ENCODE measurements at places on chromosomes 2 and 18.
A peak's percentile ranks its signal among the peaks of the same experiment; 100 is the strongest.

DNA sequence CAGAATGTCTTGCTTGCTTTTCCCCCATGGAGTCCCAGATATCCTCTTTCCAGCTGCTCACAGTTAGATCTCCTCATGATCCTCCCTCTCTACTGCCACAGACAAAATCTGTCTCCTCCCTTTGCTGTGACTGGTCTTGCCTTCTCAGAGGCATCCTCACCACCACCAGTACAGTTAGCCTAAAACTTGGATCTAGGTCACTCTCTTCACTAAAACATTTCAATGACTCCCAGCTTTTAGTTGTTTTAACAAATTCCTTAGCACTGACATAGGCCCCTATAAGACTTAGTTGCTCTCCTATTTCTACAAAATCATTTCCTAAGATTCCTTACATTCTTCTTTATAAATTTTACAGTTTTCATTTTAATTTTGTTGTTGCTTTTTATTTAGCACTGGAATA is 734.2 kb upstream of the CHAC2 start:
- no peak for DNase-seq

DNA sequence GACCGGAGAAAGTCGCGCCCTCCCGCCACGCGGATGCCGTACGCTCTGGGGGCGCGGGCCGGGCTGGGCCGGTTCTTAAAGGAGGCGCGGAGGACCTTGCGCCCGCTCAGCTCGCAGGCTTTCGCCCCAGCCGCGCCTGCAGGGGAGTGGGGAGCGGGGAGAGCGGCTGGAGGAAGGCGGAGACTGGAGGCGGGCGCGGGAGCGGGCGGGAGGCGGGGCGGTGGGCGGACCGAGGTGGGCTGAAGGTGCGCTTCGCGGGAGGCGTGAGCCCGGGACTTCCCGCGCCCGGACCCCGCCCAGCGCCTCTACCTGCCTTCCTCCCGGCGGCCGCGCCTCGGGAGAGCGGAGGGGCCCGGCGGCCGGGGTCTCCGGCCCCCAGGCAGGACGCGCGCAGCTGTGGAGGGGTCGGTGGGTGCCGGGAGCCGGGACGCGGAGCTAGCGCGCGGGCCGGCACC is at the start of gene ADRA2B:
Gene ADRA2B, minus strand, starts transcription at position 148 of the 455 bp plus-strand sequence. CDS start 422 bp downstream, outside the sequence.
- DNase-seq, result peak; percentile 88

DNA sequence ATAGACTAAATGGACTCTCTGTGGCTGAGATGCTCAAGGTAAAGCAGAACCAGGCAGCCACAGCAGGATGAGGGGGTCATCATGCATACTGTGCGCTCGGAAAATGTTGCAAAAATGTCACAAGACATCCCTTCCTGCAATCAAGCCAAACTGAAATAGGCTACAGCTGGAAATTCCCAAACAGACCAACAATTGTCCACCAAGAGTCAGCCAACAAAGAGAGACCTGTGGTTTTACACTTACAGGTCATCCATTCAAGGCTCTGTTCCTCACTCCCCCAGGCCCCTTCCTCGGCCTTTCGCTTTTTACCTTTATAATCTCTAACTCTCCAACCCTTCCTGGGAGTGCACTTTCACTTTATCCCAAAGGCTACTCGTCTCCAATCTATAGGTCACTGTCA is 1066.9 kb downstream of the TSN start:
- DNase-seq, result no peak

- DNase-seq, result no peak
Measured at GRCh38 chr2:147649998-147650397, 194.8 kb upstream of the ACVR2A start.

- DNase-seq, result no peak
Measured at GRCh38 chr2:41234093-41234492, 782.2 kb upstream of the SLC8A1 start.

DNA sequence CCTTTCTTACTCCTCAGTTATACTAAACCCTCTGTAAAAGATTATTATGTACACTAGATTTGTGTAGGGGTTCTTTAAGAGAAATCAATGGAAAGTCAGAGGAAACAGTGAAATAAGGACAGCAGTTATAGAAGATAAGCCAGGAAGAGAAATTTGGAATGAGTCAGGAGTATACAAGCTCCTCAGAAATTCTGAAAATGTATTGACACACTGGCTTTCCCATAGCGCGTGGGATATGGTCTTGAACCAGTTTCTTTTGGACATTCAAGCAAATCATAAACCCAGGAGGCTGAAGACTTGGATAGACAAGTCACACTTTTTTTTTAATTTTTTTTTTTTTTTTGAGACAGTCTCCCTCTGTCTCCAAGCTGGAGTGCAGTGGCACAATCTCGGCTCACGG is 316.1 kb upstream of the MMADHC start:
- DNase-seq, result no peak

DNA sequence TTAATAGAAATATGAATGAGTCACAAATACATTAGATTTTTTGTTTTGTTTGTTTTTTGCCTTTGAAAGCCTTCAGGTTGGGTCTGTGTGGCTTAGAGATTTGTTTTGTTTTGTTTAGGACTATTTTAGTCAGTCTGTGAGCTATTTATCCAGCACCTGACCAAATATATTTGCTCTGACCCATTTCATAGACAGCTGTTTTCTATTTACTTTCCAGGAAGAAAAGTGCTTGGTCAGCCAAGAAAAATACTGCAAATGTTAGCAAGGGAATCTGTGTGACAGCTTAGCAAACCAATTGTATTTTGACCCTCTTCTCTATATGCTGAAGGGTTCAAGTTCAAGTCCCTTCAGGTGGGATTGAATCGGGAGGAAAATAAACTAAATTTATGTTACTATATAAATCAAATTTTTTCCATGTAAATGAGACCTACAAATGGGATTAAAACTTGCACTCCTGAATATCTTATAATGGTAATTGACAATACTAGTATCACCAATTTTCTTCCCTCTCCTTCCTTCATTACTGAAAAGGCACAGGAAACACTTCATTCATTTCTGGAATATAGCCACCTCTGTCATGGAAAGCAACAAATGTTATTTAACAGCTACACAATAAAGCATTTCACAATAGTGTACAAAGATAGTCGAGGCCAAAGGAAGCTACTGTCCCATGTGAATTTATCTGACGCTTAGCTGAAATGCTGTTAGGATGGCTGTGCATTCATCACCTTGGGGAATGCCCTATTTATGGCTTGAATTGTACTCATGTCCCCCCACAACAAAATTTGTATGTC is 23.1 kb upstream of the KLF7 start:
- DNase-seq, result no peak

DNA sequence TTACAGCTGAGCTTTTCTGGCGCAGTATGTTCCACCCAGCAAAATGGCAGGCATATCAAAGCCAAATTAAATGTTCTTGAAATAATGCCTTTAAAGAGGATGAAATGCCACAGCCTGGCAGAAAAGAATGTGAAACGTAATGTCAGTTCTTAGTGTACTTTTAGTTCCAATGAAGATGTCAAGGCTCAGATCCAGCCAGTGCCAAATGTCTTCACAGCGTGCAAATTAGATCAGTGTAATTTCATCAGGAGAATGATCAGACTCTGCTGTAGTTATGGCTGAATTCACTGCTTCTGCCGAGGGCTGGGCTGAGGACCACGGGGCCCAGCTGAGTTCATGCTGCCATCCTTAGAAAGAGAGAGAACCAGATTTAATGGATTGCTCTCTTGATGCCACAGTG is 78.7 kb upstream of the ITGA4 start:
- no peak for DNase-seq

- DNase-seq, result peak; percentile 54
Measured at GRCh38 chr2:190846746-190847145, 33.9 kb upstream of the GLS start.

DNA sequence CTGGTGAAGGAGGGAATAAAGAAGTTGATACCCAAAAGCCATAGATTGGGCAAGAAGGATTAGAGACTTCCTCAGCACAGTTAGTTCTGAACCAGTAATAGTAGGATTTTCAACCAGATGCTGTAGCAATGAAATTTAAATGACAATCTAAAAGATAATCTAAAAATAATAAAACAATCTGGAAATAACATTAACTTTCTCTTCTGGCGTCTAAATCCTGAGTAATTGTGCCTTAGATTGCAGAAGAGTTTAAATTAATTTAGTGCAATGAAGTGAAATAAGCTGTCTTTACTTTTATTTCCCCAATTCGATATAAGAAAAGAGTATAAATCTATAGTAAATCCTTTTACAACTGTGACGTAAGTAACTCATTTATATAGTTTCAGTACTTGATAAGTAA is 186.8 kb upstream of the DOK6 start:
- DNase-seq, result no peak

DNA sequence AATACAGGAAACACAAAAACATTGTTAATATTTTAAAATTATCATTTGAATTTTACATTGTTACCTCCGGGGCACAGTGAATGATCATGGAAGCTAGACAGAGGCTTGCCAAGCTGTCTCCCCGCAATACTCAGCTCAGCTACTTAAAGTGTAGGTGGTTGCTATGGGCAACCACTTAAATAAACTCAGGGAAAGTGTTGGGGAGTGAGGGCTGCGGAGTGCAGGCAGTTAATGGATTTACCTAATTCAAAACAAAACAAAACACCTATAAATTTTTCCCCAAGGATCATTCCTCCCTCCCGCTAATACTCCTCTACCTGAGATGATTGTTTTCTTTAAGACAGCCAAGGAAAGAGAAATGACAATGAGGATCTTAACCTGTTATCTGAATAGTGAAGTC is 349.5 kb downstream of the TGIF1 start:
- no peak for DNase-seq

DNA sequence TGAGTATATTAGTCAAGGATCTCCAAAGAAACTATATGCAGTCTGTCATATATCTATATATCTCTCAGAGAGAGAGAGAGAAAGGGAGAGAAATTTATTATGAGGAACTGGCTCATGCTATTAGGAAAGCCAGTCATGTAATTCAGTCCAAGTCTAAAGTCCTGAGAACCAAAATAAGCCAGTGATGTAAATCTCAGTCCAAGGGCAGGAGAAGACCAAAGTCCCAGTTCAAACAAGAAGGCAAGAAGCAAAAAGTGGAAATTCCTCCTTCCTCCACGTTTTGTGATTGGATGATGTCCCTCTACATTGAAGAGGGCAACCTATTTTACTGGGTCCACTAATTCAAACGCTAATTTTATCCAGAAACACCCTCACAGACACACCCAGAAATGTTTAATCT is 34.2 kb upstream of the SPATS2L start:
- DNase-seq, result no peak

DNA sequence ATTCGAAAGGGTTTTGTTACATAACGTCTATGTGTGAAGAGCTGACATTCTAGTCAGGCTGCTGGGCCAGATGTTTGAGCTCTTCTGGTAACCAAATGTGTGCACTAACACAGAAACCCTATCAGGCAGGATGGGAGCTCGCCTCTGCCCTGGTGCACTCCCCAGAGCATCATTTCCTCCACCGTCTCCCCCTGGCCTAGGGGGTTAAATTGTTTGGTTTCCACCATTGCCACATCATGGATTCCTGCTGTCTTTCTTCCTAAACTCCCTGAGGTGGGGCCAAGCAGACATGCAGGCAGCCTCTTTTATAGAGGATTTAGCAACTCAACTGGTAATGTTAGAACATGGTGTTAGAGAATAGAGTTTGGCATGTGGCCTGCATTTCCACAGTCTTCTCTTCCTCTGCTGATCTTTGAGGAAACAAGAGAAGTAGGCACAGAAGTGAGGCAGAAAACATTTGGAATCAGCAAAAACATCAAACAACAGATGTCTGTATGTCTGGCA is 87.3 kb downstream of the ANTXR1 start:
- no peak for DNase-seq

DNA sequence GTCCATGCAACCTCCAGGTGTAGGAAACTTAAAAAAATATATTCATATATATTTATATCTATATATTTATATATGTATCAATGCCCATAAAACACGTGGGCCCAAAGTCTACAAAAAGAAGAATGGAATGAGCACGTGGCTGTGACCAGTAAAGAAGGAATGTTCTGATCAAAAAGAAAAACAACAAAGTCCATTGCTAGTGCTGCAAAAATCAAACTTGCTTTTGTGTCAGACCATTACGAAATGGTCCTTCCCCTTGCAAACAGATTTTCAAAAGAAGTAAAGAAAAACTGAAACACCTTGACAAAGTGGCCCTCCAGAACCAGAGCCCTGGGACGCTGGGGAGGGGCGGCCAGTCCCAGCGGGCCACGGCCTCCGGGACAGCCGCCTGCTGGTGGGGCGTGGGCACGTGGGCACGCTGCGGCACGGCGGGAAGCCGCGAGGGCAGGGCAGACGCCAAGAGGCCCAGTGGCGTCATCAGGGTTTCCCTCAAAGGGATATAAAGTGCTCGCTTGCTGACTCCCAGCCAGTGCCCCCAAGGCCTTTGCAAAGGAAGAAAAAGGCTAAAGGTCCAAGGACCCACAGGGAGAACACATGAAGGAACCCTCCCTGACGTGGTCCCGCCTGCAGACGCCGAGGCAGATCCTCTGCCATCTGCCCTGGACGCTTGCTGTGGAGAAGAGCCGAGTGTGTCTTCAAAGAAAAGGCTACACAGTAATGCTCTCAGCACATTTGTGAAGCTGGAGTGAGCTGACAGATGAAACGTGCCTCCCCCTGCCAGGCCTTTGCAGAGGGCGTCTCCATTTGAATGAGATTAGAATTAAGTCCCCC is 201.8 kb downstream of the TWIST2 start:
- DNase-seq, result no peak

- DNase-seq, result no peak
Measured at GRCh38 chr2:53544871-53545558, 222.6 kb upstream of the CHAC2 start.

DNA sequence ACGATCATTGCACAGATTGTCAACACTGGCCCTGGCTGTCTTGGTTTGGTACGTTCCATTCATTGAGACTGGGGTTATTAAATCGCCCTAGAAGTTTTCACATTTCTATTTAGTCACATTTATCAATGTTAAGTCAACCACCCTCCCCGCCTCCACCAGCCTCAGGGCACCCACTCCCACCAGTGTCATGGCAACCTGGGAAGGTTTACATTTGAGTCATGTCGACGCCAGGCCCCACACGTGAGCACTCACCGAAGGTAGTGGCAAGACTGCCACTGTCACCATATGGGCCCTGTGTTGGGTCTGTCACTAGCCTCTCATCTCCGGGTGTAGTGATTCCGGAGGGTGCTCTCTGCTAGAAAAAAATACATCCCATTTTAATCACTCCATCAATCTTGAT is 194.2 kb downstream of the TWIST2 start:
- no peak for DNase-seq

- DNase-seq, result no peak
Measured at GRCh38 chr2:31888550-31888949, 122.3 kb downstream of the MEMO1 start.

DNA sequence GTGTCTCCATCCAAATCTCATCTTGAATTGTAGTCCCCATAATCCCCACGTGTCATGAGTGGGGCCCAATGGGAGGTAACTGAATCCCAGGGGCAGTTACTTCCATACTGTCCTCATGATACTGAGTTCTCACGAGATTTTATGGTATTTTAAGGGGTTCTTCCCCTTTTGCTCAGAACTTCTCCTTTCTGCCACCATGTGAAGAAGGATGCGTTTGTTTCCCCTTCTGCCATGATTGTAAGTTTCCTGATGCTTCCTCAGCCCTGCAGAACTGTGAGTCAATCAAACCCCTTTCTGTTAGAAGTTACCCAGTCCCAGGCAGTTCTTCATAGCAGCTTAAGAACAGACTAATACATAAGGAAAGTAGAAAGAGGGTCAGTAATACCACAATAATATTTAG is 480.4 kb downstream of the KCNJ3 start:
- no peak for DNase-seq
